ENCODE measurements at places on chromosomes 1 and 21. TPM values are rescaled to one million over a fixed set of nuclear protein-coding genes. Genes with fewer than 3 reads are reported as not detected.

Gene AIRE
- total RNA-seq = not detected

DNA sequence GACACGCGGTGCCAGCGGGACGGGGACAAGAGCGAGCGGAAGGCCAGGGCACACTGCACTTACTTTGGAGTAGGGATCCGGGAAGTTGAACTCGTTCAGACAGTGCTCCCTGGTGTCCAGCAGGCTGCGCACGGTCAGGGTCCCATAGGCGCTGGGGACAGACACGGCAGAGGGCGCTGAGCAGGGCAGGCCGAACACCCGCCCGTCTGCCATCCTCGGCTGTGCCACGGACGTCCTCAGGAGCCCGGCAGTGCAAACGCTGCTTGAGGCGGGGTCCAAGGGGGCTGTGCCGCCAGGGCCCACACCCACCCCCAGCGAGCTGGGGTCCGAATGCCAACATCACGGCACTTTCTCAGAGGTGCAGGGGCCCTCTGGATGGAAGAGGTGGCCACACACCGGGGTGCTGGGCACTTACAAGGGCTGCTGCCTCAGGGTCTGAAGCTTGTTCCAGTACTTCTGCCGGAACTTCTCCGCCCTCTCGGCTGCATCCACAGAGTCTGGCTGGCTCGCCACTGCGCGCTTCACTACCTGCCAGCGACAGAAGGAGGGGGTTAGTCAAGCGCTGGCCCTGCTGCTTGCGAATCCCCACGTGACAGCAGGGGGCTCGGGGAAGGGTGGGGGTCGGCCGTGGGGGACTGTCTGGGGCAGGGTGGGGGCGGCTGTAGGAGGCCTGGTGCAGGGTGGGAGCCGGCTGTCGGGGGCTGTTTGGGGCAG lies 12.3 kb downstream of the PANK4 start:
- DNase-seq = no peak

DNA sequence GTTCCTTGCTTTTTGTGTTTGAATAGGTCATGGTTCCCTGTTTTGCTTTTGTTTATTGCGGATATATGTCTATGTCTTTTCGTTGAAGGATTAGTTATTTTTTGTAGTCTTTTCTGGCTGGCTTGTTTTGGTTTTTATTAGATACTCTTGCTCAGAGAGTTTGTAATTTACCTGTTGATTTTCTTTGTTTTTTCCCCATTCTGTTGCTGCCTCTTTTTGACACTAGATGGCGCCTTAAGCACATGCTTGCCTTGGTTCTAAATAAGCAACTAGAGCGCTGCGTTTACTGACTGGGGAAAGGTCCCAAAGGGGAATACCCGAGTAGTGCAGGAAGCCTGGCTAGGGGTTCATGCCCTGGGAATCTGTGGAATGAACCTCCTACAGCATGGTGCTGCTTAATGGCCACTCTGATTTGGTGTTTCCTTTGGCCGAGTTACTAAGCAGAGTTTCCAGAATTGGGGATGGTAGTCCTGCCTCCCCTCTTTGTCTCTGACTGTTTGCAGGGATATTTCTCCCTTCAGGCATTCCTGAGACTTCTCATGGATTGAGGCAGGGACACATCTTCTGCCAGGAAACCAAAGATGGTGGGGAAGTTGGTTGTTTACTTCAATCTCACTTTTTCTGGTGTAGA lies 143.2 kb downstream of the PTPRU start:
- no peak for DNase-seq

DNA sequence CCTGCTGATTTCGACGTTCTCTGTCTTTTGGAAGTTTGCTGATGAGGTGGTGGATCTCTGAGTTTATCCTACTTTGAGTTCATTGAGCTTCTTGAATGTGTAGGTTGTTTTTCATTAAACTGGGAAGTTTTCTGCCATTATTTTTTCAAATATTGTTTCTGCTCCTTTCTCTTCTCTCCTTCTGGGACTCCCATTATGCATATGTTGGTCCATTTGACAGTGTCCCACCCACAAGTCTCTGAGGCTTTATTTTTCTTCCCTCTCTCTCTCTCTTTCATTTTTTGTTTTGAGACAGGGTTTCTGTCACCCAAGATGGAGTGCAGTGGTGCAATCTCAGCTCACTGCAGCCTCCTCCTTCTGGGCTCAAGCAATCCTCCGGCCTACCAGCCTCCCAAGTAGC lies 11.7 kb downstream of the TNFRSF18 start:
- no peak for DNase-seq

- DNase-seq = no peak
Observed at GRCh38 chr1:15034656-15035055, 118.9 kb upstream of the TMEM51 start.
